Lung (tissue), 17 donors: ENCODE measurements at places on chromosomes 3 and 15. TPM values are rescaled to one million over a fixed set of nuclear protein-coding genes. Genes with fewer than 3 reads are reported as not detected.
A peak's percentile ranks its signal among the peaks of the same experiment; 100 is the strongest.

GRCh38 chr3:72655131-72655551, 193.1 kb downstream of the SHQ1 start:
- peak; percentile 65 for DNase-seq

DNA sequence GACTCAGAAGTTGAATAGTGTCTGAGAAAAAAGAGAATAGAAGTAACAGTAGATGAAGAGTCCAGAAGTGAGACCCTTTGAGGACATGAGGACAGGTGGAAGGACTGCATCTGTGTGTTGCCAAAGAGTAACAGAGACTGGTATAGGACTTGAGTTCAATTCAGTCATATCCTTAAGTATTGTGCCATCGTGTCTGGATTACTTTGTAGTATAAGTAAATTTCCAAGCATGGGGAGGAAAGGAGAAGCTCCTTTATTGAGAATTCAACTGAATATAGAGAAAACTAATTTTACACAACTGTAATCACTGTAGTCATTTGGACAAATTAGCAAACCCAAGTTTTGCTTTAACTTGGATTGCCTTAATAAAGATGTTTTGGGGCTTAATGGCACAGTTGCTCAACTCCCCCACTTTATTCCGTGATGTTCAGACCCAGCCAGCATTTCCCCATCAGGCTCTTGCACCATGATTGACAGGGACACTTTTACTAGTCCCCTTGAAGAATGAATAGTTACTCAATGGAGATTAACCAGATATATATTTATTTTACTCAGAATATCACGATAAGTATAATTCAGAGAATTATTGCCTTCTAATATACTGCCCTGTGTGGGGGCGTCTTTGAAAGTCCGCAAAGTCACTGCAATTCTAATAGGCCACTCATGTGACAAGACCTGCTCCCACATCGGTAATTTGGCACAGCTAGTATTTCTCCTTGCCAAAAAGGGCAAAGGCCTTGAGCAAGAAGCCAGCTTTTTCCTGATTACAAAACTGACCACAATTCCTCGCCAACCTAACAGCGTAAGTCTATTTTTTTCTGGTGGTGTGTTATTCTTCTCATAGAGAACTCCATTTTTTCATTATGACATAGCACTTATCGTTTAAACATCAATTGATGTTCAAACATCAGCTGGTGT, 61.3 kb downstream of the PPARG start:
- DNase-seq: peak; percentile 26

GRCh38 chr3:133038089-133038730, at the start of gene TMEM108:
TMEM108 (plus strand) TSS chr3:133038391.
- DNase-seq: peak; percentile 94

DNA sequence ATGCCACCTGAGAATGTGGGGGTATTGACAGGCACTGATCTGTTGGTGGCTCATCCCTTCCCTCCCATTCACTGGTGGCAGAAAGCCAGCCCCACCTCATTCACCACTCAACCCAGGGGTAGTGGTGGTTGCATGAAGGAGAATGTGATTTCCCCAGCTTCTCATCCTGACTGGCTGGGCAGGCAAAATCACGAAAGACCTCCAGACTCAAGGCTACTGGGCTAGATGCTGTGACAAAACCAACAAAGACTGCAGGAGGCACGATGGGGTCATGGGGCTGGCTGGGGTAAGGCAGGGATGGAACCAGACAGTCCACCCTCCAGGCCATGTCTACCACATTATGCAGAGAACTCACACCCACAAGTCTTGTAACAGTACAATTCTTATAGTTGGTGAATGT, 33.9 kb downstream of the FSTL1 start:
- DNase-seq: no peak

GRCh38 chr15:39432026-39432425, 148.9 kb upstream of the THBS1 start:
- DNase-seq: no peak

DNA sequence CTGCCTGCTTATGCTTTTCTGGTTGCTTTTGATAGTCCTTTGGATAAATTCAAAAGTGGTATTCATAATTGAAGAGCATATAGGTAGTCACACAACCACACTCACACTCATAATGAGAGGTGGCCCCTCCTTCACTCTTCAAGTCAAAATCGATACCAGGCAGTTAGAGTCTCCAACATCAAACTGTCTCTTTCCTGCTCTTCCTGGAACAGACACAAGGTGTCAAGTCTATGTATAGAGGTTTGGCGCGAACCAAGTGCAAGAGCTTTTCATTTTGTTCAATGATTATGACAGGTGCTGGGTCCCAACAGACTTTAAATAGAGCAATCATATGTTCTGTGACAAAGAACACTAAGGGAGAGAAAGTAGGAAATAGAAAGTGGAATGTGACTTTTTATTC, 29.9 kb upstream of the RGMA start:
- DNase-seq: no peak

Gene HIGD1A
- 77.6 TPM for polyA plus RNA-seq

DNA sequence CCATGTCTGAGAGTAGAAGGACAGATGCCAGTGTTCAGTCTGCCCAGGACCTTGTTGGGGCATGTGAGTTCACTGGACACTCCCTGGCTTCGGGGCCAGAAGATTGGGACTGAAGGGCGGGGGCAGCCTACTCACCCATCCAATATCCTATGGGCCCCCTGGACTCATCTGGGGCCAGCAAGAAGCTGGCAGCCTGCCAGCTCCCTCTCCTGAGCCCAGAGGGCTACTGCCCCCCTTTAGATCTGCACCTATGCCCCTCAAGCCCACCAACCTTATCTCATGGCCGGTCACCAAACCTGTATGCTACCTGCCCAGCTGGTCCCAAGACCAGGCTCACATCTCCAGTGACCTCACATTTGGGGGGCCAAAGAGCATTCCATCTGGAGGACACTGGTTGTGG, 8.1 kb downstream of the PTH1R start:
- no peak for DNase-seq

Gene PPP1R14D
- polyA plus RNA-seq: not detected

- DNase-seq: no peak
These were observed 165.4 kb upstream of the ZPLD1 start for GRCh38 chr3:102269406-102269805.

GRCh38 chr3:42590989-42591756, 513 bp downstream of the SS18L2 start:
- DNase-seq: no peak

GRCh38 chr15:38367476-38367875, 86.5 kb upstream of the FAM98B start:
- DNase-seq: no peak

DNA sequence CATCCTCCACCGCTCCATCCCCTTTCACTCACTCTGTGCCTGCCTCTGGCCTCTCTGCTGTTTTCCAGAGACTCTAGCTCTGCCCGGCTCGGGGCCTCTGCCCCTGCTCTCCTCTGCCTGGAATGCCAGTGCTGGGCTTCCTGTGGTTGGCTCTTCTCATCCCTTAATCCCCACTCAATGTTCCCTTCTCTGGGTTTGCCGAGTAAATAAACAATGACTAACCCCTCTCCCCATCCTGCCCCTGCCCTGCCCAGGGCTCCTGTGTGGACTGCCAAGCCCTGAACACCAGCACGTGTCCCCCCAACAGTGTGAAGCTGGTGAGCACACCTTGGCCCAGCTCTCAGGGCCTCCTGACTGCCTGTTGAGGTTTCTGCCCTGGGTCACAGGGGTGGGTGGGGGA, 12.2 kb downstream of the STAB1 start:
- no peak for DNase-seq

- peak; percentile 84 for DNase-seq
These were observed 73.2 kb upstream of the CTXND1 start for GRCh38 chr15:80325206-80325605.

- peak; percentile 20 for DNase-seq
These were observed 199.1 kb downstream of the LRRN1 start for GRCh38 chr3:3998140-3998922.

GRCh38 chr15:89315375-89315929, 19.2 kb downstream of the POLG start:
- no peak for DNase-seq

GRCh38 chr3:156323466-156323865, 203.1 kb downstream of the KCNAB1 start:
- no peak for DNase-seq

Gene B3GALNT1
- 9.9 TPM for polyA plus RNA-seq

GRCh38 chr15:89864958-89865739, 28.6 kb downstream of the AP3S2 start:
- DNase-seq: no peak

DNA sequence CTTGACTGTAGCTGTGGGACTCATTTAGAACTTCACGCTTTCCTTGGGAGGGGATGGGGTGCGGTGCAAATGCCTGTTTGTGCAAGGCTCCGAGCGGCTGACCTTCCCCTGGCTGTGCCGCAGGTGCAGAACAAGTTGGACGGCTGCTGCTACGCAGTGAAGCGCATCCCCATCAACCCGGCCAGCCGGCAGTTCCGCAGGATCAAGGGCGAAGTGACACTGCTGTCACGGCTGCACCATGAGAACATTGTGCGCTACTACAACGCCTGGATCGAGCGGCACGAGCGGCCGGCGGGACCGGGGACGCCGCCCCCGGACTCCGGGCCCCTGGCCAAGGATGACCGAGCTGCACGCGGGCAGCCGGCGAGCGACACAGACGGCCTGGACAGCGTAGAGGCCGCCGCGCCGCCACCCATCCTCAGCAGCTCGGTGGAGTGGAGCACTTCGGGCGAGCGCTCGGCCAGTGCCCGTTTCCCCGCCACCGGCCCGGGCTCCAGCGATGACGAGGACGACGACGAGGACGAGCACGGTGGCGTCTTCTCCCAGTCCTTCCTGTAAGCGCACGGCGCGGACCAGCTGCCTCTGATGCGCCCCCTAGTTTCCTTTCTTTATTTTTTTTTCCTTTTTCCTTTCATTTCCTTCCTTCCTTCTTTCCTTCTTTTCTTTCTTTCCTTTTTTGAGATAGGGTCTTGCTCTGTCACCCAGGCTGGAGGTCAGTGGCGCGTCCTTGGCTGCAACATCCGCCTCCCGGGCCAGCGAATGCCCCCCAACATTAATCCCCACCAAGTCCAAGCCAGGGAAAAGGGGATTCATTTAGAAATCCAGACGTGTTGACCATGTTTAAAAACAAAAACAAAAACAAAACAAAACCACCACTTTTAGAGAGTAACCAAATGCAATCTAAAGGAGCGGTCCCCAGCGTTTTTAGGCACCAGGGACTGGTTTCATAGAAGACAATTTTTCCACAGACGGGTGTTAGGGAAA, 42.7 kb downstream of the EIF2AK4 start:
- peak; percentile 75 for DNase-seq

Gene ACKR2
- 1.5 TPM for polyA plus RNA-seq

DNA sequence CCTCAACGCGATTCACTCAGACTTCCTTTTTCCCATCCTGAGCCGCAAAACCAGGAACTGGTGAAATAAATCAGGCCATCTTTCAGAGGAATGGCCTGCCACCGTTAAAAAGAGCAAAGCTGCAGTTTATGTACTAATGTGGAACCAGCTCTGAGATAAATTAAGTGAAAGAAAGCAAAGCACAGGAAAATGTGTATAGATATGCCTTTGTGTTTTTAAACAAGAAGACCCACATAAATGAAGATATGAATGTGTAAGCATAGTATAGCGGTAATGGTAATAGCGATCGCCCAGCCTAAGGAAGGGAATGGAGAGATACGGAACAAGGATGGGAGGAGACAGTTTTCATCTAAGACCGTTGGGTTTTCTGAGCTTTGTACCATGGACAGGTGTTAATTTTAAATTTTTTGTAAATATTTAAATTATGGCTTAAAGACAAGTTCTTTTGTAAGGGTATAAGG, 30.8 kb upstream of the RPN1 start:
- no peak for DNase-seq

DNA sequence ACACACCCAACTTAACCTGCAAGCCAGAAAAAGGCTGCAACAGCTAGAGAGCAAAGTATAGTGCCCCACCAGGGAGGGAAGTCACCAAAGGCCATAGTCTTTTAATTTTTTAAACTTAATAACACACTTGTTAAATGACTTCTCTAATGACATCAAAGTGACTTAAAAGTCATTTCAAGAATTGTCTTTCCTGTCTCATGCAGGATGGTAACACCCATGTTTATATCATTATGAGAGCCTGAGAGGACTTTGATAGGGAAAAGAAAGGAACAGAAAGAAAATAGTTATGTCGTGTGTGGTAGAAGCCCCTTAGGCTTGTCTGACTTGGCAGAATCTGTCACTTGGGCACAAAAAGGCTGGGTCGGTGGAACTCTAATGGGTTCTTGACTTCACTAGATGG, 57.9 kb upstream of the C2CD4B start:
- DNase-seq: no peak

DNA sequence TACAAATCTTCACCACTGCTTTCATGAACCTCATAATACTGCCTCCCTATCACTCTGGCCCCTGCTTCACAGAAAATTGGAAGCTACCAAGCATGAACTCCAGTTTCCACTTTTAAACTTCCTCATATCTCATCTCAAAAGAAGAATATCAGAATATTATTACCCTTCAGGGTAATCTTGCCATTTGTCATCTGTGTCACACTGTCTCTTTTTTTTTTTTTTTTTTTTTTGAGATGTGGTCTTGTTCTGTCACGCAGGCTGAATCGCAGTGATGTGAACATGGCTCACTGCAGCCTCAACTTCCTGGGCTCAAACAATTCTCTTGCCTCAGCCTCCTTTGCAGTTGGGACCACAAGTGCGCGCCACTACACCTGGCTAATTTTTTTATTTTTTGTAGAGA, 80.4 kb upstream of the TCF12 start:
- no peak for DNase-seq

- DNase-seq: no peak
These were observed 20.1 kb upstream of the LDHAL6B start for GRCh38 chr15:59186501-59186900.

DNA sequence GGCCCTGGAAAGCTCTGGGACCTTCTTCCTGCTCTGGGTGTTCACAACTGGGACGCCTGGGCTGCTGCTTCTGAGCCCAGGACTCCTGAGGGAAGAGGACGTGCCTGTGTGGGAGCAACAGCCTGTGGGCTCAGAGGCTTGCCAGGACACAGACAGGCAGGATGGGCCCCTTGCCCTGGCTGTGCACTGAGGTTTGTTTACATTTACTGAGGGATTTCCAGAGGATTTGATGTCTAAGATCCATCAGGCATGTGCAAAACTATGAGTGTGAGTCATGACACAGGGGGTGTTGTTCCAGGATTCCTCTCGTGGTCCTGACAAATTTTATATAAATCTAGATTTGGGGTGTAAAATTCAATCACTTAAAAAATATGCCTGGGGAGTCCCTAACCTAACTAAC, 10.6 kb downstream of the CCR9 start:
- peak; percentile 58 for DNase-seq

GRCh38 chr3:66098436-66098835, 59.7 kb upstream of the MAGI1 start:
- DNase-seq: no peak

Gene DNASE1L3
- polyA plus RNA-seq: 2.5 TPM

Gene ANKRD34C
- polyA plus RNA-seq: 0.01 TPM

DNA sequence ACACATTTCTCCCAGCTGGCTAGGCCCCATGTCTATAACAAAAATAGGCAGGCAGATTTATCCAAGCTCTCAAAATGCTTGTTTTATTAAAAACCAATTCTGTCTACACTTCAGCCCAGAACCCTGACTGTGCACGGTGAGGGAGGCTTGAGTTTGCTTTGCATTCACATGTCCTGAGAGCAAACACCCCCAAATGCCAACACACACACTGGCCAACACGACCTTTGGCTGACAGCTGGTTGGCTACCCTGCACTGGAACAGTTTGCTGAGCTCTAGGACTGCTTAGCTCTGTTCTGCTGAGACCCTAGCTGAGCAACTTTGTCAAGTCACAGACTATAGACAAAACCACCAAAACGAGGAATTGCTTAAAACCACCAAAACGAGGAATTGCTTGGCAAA, 3.6 kb downstream of the STIMATE start:
- no peak for DNase-seq

Gene UBL7
- polyA plus RNA-seq: 31.8 TPM

- DNase-seq: no peak
These were observed 525.7 kb downstream of the TUSC7 start for GRCh38 chr3:117235304-117235703.

Gene PIGZ
- 1.8 TPM for polyA plus RNA-seq
